HFFc6 (cell line): ENCODE measurements at places on chromosomes 13 and 19. TPM values are rescaled to one million over a fixed set of nuclear protein-coding genes. Genes with fewer than 3 reads are reported as not detected.
A peak's percentile ranks its signal among the peaks of the same experiment; 100 is the strongest.

DNA sequence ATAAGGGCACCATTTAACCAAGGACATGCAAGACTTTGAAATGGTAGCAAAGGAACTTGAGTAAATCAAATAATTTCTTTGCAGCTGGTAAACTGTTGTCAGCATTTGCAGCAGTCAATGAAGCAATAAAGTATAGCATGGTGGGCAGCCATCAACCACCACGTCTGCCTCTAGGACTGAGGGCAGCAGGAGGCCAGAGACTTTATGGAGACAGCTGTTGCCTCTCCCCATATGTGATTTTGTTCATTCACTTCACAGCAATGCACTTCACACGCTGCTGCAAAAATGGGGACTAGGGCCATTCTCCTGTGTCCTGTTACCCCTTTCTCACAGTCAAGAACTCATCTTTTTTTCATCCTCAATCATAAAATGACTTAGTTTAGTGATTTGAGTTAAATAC lies 51.3 kb upstream of the PCDH9 start:
- no peak overlapping the region for H3K27ac ChIP-seq
- DNase-seq: no peak

DNA sequence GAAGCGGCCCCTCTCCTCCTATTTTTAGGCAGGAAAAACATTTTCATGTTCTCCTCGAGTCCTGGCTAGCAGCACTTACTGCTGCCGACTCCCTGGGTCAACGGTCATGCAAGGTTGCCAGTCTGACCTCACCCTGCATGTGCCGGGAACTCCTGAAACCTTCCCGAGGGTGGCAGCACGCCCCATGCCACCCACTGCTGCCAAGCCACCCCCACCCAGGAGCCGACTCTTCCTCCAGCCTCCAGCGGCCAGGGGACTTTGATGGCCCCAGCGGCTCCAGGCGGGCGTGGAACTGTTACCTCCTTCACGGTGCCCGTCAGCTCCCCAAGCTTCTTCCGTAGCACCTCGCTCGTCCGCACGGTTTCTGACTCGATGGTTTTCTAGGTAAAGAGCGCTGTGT lies 8.7 kb downstream of the TIMM44 start:
- H3K27ac ChIP-seq: no peak overlapping the region
- H3K4me1 ChIP-seq: no peaks in the 10 kb centered on the region
- DNase-seq: no peak
- H3K4me3 ChIP-seq: no peak overlapping the region
- no peaks in the 10 kb centered on the region for H3K27me3 ChIP-seq

The HSD17B14 gene
- total RNA-seq: 6.1 and 8.6 TPM in 2 replicates

- H3K27me3 ChIP-seq: peaks cover 8% of the 10 kb centered on the region
- H3K36me3 ChIP-seq: no peaks in the 10 kb centered on the region
- H3K27ac ChIP-seq: no peak overlapping the region
- H3K4me3 ChIP-seq: no peak overlapping the region
Observed at GRCh38 chr13:106467427-106468122, 67.9 kb downstream of the EFNB2 start.

The TJP3 gene
- not detected in 3 replicates for total RNA-seq

- H3K4me3 ChIP-seq: peak overlapping the region; percentile 59; the same call in 1 of the 2 replicates
- peaks cover 12% of the 10 kb centered on the region for H3K36me3 ChIP-seq
- peak overlapping the region; percentile 69; the same call in 1 of the 2 replicates for H3K27ac ChIP-seq
- peaks cover 7% of the 10 kb centered on the region for H3K27me3 ChIP-seq
Observed at GRCh38 chr19:40594255-40594654, 6.9 kb upstream of the LTBP4 start.

The OR7A5 gene
- not detected in 3 replicates for total RNA-seq

The TEX26 gene
- total RNA-seq: not detected in 3 replicates

The C19orf18 gene
- 0.42 to 0.61 TPM in 2 of 3 replicates, not detected in the other for total RNA-seq

DNA sequence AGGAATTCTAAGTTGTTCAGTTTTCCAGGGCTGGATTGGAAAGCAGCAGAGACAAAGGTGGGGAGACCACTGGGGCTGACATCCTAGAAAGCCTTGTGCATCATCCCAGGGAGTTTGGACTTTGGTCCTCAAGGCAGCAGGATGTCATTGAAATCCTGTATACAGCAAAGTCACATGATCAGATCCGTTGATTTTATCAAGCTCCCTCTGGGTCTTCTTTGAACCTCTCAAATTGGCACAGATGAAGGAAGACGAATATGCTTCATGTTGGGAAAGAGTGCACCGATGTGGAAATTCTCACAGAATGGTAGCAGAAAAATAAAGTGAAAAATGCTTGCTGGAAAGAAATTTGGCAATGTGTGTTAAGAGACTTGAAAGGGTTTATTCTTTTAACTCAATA lies 149.8 kb upstream of the TMTC4 start:
- H3K27ac ChIP-seq: no peak overlapping the region
- H3K4me1 ChIP-seq: no peaks in the 10 kb centered on the region
- DNase-seq: no peak
- peaks cover 7% of the 10 kb centered on the region; the same call in 1 of the 2 replicates for H3K27me3 ChIP-seq
- H3K36me3 ChIP-seq: no peaks in the 10 kb centered on the region
- no peak overlapping the region for H3K4me3 ChIP-seq

- H3K4me1 ChIP-seq: peaks cover 63% of the 10 kb centered on the region
- peak overlapping the region; percentile 40 for H3K4me3 ChIP-seq
- no peaks in the 10 kb centered on the region; the same call in 1 of the 2 replicates for H3K27me3 ChIP-seq
- peak overlapping the region; percentile 73 for H3K27ac ChIP-seq
Observed at GRCh38 chr13:98478189-98479129, 98.4 kb downstream of the STK24 start.

The EPS8L1 gene
- total RNA-seq: 0.44 to 0.94 TPM (median 0.59 TPM) in 3 replicates

GRCh38 chr13:98972059-98972458 lies 5.8 kb downstream of the DOCK9 start:
- peaks cover 67% of the 10 kb centered on the region for H3K4me1 ChIP-seq
- H3K36me3 ChIP-seq: peaks cover 6% of the 10 kb centered on the region; the same call in 1 of the 2 replicates
- H3K27me3 ChIP-seq: no peaks in the 10 kb centered on the region; the same call in 1 of the 2 replicates
- peak overlapping the region; percentile 63 for H3K27ac ChIP-seq
- peak overlapping the region; percentile 9 for H3K4me3 ChIP-seq
